ENCODE measurements at places on chromosomes 12 and 14.

GRCh38 chr12:800401-800800 is 48.0 kb downstream of the WNK1 start:
- no peaks in the 10 kb centered on the region for H3K27me3 ChIP-seq
- H3K36me3 ChIP-seq = no peaks in the 10 kb centered on the region
- no peaks in the 10 kb centered on the region for H3K4me1 ChIP-seq
- no peak for DNase-seq
- no peak overlapping the region for H3K4me3 ChIP-seq

- H3K36me3 ChIP-seq = no peaks in the 10 kb centered on the region
- no peak overlapping the region for H3K27ac ChIP-seq
- no peak overlapping the region for H3K4me3 ChIP-seq
Observed at GRCh38 chr12:59404109-59404650, 191.6 kb upstream of the SLC16A7 start.

DNA sequence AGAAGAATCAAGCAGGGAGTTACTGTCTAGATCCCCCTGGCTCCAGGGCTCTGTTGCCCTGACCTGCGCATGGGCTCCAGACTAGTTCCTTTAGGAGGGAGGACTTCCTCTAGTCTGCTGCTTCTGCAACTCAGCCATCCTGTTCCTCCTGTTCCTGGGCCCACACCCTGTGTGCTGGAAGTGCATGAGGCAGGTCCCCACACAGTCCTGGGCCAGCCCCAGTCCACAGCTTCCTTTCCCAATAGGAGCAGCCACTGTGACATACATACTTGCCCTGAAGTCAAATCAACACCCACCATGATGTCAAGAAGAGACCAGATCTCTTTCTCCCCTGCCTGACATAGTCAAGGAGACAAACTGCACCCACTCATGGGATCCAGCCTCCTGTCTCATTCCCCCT is 1.3 kb downstream of the SDR9C7 start:
- no peaks in the 10 kb centered on the region for H3K4me1 ChIP-seq
- no peaks in the 10 kb centered on the region for H3K27me3 ChIP-seq
- H3K27ac ChIP-seq = no peak overlapping the region
- no peaks in the 10 kb centered on the region for H3K36me3 ChIP-seq
- DNase-seq = no peak
- H3K4me3 ChIP-seq = no peak overlapping the region

- no peaks in the 10 kb centered on the region for H3K36me3 ChIP-seq
- no peak overlapping the region for H3K27ac ChIP-seq
- H3K27me3 ChIP-seq = no peaks in the 10 kb centered on the region
- peaks cover 12% of the 10 kb centered on the region for H3K4me1 ChIP-seq
Observed at GRCh38 chr14:59175404-59175803, 13.1 kb upstream of the DAAM1 start.

DNA sequence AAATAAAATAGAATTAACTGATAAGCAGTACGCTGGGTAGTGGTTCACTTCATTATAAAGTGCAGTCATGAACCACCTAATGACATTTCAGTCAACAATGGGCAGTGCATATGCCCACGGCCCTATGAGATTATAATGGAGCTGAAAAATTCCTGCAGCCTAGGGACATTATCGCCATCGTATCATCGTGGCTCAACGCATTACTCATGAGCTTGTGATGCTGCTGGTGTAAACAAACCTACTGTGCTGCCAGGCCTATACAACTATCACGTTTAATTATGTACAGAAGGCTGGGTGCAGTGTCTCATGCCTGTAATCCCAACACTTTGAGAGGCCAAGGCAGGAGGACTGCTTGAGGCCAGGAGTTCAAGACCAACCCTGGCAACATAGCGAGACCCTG is 62.3 kb upstream of the TMEM263 start:
- no peaks in the 10 kb centered on the region for H3K27me3 ChIP-seq
- H3K36me3 ChIP-seq = no peaks in the 10 kb centered on the region
- no peaks in the 10 kb centered on the region for H3K4me1 ChIP-seq
- H3K4me3 ChIP-seq = no peak overlapping the region

GRCh38 chr12:52645982-52646381 is 6.0 kb downstream of the KRT2 start:
- no peak overlapping the region for H3K27ac ChIP-seq
- H3K36me3 ChIP-seq = no peaks in the 10 kb centered on the region
- H3K4me1 ChIP-seq = no peaks in the 10 kb centered on the region
- DNase-seq = no peak
- no peak overlapping the region for H3K4me3 ChIP-seq

- no peaks in the 10 kb centered on the region for H3K36me3 ChIP-seq
- no peaks in the 10 kb centered on the region for H3K27me3 ChIP-seq
- no peak overlapping the region for H3K4me3 ChIP-seq
- no peak overlapping the region for H3K27ac ChIP-seq
- H3K4me1 ChIP-seq = peaks cover 31% of the 10 kb centered on the region
- no peak for DNase-seq
Observed at GRCh38 chr12:27607591-27607990, 83.6 kb downstream of the PPFIBP1 start.

GRCh38 chr14:41607304-41607775 is 664 bp downstream of the LRFN5 start:
- no peak overlapping the region for H3K27ac ChIP-seq
- peaks cover 3% of the 10 kb centered on the region for H3K27me3 ChIP-seq
- H3K4me3 ChIP-seq = peak overlapping the region; percentile 71
- no peaks in the 10 kb centered on the region for H3K36me3 ChIP-seq

DNA sequence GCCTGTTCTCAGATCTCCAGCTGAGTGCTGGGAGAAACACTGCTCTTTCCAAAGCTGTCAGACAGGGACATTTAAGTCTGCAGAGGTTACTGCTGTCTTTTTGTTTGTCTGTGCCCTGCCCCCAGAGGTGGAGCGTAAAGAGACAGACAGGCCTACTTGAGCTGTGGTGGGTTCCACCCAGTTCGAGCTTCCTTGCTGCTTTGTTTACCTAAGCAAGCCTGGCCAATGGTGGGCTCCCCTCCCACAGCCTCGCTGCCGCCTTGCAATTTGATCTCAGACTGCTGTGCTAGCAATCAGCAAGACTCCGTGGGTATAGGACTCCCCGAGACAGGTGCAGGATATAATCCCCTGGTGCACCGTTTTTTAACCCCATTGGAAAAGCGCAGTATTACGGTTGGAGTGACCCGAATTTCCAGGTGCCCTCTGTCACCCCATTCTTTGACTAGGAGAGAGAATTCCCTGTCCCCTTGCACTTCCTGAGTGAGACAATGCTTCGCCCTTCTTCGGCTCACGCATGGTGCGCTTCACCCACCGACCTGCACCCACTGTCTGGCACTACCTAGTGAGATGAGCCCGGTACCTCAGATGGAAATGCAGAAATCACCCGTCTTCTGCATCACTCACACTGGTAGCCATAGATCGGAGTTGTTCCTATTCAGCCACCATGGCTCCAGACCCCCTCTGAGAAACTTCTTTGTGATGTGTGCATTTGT is 650.3 kb upstream of the ALG10B start:
- no peak overlapping the region for H3K4me3 ChIP-seq
- H3K36me3 ChIP-seq = no peaks in the 10 kb centered on the region
- no peak overlapping the region for H3K27ac ChIP-seq
- no peaks in the 10 kb centered on the region for H3K27me3 ChIP-seq
- H3K4me1 ChIP-seq = no peaks in the 10 kb centered on the region
- DNase-seq = no peak

DNA sequence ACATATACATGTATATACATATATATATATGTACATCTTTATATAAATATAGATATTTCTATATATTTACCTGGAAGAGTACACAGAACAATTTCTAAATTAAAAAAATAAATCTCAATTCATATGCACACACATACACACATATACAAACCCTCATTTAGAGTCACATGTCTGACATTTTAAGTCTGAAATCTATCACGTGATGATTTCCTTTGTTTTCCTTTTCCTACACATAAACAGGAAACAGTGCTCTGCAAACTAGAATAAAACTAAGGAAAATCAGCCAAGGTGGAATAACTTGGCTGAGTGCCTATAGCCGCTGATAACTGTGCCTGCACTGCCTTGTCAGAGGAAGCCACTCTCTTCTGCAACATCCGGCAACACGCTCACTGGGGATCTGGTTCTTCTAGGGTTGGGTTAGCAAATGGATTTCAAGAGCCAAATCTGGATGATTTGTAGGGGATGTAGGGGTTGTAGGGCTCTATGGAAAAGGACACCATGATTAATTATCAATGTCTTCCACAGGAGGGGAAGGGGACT is 480.7 kb downstream of the TMEM132D start:
- H3K27me3 ChIP-seq = no peaks in the 10 kb centered on the region
- no peak for DNase-seq
- no peaks in the 10 kb centered on the region for H3K36me3 ChIP-seq
- H3K4me1 ChIP-seq = no peaks in the 10 kb centered on the region
- no peak overlapping the region for H3K4me3 ChIP-seq
- H3K27ac ChIP-seq = no peak overlapping the region

DNA sequence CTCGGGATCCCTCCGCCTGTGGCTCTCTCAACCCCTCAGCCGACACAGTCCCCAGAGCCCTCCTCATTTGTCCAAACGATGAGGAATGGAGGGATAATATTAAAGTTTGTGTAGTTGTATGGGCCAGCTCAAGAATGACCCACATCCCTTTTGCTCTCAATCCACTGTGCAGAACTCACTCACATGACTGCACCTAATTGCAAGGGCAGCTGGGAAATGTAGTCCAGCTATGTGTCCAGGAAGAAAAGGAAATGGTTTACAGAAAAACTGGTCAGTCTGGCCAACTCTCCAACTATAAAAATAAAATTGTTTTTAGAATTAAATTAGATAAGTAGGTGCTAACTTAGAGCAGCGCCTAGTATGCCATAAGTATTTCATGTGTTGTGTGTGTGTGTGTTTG is 66.6 kb downstream of the GALNT8 start:
- no peak for DNase-seq
- H3K4me3 ChIP-seq = no peak overlapping the region
- no peaks in the 10 kb centered on the region for H3K4me1 ChIP-seq

GRCh38 chr12:43329375-43329774 is 222.6 kb downstream of the ADAMTS20 start:
- no peak overlapping the region for H3K27ac ChIP-seq
- no peaks in the 10 kb centered on the region for H3K36me3 ChIP-seq
- H3K27me3 ChIP-seq = no peaks in the 10 kb centered on the region
- H3K4me1 ChIP-seq = no peaks in the 10 kb centered on the region
- DNase-seq = no peak

- H3K27me3 ChIP-seq = no peaks in the 10 kb centered on the region
- H3K4me3 ChIP-seq = no peak overlapping the region
- H3K4me1 ChIP-seq = no peaks in the 10 kb centered on the region
- H3K27ac ChIP-seq = no peak overlapping the region
- no peaks in the 10 kb centered on the region for H3K36me3 ChIP-seq
Observed at GRCh38 chr12:54933376-54933775, 51.2 kb downstream of the TESPA1 start.

GRCh38 chr14:65892315-65892714 is 479.8 kb downstream of the FUT8 start:
- no peaks in the 10 kb centered on the region for H3K4me1 ChIP-seq
- no peaks in the 10 kb centered on the region for H3K27me3 ChIP-seq
- H3K27ac ChIP-seq = no peak overlapping the region
- no peak for DNase-seq

DNA sequence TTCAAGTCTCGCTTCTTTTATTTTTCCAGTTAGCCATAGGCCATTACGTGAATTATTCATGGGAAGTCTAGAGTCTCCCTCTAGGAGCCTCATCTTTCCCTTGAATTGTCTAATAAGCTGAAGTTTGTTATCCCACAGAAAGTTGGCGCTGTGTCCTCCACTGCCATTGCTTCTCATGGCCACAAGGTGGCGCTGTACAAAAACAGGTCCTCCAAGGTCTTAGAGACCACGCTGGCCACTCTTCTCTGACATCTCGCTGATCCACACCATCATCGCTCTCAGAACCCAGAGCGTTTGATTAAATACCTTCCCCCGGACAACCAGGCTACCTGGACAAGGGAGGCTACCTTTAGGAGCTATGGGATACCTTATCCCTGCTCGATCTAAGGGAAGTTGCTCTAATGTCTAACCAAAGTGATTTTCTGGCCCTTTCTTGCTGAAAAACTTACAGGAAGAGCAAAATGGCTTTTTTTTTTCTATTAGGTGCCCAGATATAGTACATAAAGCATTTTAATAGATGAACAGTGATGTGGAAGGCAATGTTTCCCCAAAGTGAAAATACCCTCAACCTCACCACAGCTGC is 110.0 kb downstream of the CCDC60 start:
- no peaks in the 10 kb centered on the region for H3K4me1 ChIP-seq
- no peak for DNase-seq
- H3K27ac ChIP-seq = no peak overlapping the region
- H3K4me3 ChIP-seq = no peak overlapping the region
- H3K36me3 ChIP-seq = no peaks in the 10 kb centered on the region
- no peaks in the 10 kb centered on the region for H3K27me3 ChIP-seq

GRCh38 chr14:78232231-78233000 is 62.2 kb downstream of the NRXN3 start:
- no peaks in the 10 kb centered on the region for H3K36me3 ChIP-seq
- H3K4me1 ChIP-seq = no peaks in the 10 kb centered on the region
- H3K27ac ChIP-seq = no peak overlapping the region
- H3K4me3 ChIP-seq = no peak overlapping the region
- no peak for DNase-seq

- no peaks in the 10 kb centered on the region for H3K4me1 ChIP-seq
- DNase-seq = no peak
- no peak overlapping the region for H3K27ac ChIP-seq
- H3K4me3 ChIP-seq = no peak overlapping the region
- H3K36me3 ChIP-seq = no peaks in the 10 kb centered on the region
Observed at GRCh38 chr12:79200176-79200575, 335.6 kb downstream of the SYT1 start.

DNA sequence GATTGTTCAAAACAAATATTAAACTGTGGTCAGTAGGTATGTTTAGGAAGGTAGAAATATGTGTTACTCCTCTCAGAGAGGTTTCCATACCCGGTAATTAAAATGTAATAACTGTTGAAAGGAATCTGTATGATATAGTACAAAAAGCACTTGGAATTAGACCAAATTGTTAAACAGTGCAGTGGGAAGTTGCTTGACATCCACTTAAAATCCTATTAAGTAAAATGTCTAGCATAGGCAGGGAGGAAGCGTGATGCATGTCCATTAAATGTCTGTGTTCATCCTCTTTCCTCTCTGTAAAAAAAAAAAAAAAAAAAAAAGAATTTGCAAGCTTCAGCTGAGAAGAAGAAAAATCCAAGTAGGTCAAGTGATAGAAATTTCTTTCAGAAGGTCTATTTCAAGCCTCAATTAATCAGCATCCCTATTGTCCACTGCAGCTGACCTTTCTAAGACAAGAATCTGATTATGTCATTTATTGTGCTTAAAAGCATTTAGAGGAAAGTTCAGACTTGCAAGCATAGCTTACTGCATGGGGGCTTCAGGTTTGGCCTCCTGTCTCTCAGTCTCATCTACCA is 265.6 kb upstream of the RGS6 start:
- H3K27me3 ChIP-seq = no peaks in the 10 kb centered on the region
- peaks cover 21% of the 10 kb centered on the region for H3K4me1 ChIP-seq
- no peak overlapping the region for H3K4me3 ChIP-seq
- no peaks in the 10 kb centered on the region for H3K36me3 ChIP-seq

- H3K27ac ChIP-seq = no peak overlapping the region
- H3K27me3 ChIP-seq = no peaks in the 10 kb centered on the region
- no peaks in the 10 kb centered on the region for H3K4me1 ChIP-seq
- no peak for DNase-seq
Observed at GRCh38 chr12:88235183-88235833, 93.2 kb downstream of the TMTC3 start.

All from ascending aorta (tissue), 2 donors.